COR-L47 (cell line): ENCODE measurements at places on chromosomes 6 and 20.
A peak's percentile ranks its signal among the peaks of the same experiment; 100 is the strongest.

- DNase-seq: no peak
Measured at GRCh38 chr20:62214067-62214466, 6.0 kb downstream of the HRH3 start.

DNA sequence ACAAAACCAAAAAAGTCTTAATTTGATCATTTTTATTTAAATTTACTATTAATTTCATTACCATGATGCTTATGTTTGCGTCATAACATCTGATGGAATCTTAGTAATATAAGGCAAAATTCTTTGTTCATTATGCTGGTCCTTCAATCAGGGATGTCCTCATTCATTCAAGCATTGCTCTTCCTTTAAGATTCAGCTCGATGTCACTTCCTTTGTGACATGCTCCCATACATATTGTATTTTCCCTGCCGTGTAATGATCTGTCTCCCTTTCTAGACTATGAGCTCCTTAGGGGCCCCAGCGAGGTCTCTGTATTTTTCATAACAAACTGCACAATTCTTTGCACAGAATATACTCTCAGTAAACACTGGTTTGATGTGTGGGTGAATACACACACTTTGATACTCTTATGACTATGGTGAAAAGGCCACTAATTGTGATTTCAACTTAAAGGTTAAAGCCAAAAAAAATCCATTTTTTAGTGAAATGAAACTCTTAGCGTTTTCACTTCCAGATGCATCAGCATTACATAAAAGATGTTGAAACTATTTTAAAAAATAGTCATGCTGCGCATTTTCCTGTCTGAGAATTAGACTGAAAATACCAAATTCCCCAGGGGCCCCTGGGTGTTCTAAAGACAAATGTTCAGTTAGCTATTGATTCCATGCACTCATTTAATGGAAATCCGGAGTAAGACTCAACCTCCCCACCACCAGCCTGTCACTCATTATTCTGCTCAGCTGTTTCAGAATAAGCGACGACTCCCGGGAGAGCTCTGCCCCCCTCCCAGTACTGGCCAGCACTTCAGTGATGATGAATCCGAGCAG, 169.7 kb downstream of the ATXN1 start:
- no peak for DNase-seq

- DNase-seq: no peak
Measured at GRCh38 chr6:72975352-72975752, 249.9 kb downstream of the KHDC1L start.

DNA sequence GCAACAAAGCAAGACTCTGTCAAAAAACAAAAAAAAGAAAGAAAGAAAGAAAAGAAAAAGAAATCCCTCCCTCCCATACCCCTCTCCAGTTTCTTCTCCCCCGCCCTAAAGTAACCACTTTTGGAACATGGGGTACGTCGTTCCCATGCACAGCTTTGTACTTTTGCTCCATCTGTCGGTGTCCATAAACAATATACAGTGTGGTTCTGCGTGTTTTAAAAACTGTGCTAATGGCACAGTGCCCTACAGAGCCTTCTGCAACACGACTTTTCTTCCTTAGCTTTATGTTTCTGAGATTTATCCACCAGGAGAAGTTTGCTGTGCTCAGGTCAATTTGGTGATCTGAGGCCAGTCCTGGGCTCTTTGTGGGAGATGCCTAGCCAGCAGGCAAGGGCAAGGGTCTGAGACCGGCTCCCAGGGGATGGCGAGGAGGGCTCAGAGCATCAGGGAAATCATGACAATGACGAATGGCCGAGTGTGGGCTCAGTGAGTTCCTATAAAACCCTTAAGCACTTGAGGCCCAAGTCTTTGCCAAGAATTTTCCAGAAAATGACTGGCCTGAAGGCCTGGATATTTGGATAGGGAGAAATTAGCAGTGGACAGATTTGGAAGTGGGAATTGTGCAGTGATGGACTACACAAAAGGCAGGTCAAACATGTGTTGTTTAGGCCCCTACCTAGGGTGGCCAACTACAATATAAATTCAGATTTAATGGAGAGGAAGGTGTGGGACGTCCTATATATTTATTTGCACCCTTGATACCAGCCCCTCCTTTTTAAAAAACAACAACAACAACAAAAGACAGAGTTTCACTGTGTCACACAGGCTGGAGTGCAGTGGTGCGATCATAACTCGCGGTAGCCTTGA, 1.9 kb upstream of the BCAS4 start:
- no peak for DNase-seq

GRCh38 chr6:15508441-15508871, 154.4 kb downstream of the DTNBP1 start:
- DNase-seq: no peak

- DNase-seq: no peak
Measured at GRCh38 chr20:12882832-12883506, 125.8 kb upstream of the SPTLC3 start.

DNA sequence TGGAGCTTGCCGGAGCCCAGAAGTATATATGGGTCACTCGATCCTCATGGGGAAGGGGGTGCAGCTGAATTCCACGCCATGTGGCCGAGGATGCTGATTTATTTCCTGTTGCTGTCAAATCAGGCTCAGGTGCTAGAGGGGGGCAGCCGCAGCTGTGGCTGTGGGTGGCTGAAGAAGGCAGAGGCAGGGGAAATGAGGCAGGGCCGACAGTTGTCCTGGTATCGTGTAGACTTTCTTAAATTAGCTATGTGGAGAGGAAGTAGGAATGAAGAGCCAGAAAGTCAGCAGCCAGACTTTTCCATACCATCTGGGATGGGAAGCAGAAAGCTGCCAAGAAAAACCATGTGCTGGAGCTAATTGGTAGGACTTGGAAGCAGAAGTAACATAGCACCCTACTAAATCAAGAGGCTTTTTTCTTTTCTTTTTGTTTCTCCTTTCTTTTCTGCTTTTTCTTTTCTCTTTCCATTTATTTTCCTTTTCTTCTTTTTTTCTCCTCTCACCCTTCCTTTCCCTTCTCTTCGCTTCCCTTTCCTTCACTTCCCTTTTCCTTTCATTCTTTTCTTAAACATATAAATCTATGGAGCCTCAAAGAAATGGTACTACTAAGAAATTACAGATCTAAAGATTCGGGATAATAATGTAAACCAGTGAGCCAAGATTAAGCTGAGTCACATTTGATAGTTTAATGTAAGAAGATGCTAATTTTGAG, 90.6 kb upstream of the CD83 start:
- no peak for DNase-seq

- peak; percentile 34 for DNase-seq
Measured at GRCh38 chr6:106608080-106608668, 21.1 kb downstream of the RTN4IP1 start.

DNA sequence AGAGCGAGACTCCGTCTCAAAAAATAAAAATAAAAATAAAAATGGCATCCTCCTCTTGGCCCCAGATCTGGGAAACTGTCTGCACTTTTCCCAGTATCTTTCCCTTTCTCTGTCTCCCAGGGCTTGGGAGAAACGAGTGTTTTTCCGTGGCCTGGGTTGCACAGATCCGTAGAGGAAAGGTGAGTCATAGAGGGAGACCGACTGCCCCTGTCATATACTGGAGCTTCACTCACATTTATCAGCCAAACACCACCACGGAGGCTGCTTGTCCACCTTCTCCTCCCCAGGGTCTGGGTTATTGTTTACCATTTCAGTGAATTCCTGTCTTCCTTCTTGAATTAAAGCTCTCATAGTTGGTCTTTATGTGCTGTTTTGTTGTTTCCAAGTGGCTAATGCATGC, 31.9 kb upstream of the EIF2S2 start:
- no peak for DNase-seq

DNA sequence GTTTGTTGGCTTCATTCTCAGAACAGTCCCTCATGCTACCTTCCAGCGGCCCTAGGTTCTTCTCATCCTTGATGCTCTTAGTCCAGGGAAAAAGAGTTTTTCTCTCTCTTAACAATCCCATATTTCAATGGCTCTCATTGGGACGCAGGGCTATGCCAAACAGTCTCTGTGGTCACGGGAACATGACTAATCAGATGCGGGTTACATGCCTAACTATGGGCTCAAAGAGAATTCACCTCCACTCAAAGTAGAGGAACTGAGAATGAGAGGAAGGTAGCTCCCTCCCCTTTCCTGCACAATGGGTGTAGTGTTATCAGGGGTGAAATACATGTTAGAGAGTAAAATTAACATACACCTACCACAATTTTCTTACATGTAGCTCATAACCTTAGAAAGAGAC, 18.1 kb upstream of the ATRN start:
- DNase-seq: no peak

DNA sequence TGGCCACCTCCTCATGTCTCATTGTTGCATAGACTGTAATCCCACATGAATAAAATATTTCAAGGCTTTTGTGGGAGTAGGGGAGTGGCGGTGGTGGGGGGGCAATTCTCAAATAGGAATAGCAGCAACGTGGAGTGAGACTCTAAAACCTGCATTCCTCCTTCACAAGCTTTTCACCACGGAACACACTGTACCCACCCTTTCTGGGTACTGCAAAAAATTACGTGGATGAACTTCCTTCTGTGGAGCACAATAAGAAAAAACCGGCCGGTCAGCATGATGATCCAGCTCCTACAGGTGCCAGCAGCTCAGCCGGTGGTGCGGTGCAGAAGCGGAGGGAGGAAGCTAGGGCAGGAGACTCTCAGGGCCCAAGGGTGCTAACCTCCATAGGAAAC, 930 bp upstream of the RRAGD start:
- DNase-seq: no peak

- peak; percentile 80 for DNase-seq
Measured at GRCh38 chr6:70371454-70372105, 41.7 kb upstream of the FAM135A start.

GRCh38 chr20:38714308-38714707, 10.0 kb upstream of the SLC32A1 start:
- DNase-seq: no peak

DNA sequence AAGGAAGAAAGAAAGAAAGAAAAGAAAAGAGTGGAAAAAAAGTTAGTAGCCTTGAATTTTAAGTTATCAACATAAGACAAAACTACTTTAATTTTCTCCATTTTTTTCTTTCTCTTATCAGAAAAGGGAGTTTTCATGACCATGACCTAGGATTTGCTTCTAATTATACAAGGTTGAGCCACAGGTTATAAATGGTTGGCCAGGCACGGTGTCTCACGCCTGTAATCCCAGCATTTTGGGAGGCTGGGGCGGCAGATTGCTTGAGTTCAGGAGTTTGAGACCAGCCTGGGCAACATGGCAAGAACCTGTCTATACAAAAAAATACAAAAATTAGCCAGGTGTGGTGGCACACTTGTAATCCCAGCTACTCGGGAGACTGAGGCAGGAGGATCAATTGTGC, 7.8 kb upstream of the MTRES1 start:
- no peak for DNase-seq

DNA sequence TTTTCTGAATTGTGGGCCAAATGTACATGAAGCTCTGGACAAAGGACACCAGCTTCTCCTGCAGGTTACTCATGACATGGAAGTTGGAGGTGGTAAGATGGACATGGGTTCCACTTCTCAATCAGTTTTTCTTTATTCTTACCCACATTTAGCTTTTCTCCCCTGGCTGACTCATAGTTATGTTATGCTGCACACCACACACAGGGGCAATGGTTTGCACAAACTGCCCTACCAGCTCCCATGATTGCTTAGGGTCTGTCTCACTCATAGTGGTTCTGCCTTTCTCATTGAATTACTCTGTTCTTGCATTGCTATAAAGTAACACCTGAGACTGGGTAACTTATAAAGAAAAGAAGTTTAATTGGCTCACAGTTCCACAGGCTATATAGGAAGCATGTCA, 4.5 kb upstream of the CD109 start:
- no peak for DNase-seq

DNA sequence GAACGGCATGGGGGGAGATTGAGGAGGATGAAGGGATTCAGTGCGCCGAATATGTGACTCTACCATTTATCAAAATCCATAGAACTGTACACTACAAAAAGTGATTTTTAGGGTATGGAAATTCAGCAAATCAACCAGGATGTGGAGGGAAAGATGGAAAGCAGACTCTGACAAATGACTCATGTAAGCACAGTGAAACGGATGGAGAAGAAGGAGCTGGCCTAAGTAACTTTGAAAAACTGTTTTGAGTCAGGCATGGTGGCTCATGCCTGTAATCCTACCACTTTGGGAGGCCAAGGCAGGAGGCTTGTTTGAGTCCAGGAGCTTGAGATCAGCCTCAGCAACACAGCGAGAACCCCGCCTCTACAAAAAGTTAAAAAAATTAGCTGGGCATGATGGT, 39.2 kb downstream of the MUC22 start:
- no peak for DNase-seq

GRCh38 chr6:140970485-140970884, 1162.2 kb upstream of the GJE1 start:
- no peak for DNase-seq
